ENCODE measurements at places on chromosomes 2 and 18.

DNA sequence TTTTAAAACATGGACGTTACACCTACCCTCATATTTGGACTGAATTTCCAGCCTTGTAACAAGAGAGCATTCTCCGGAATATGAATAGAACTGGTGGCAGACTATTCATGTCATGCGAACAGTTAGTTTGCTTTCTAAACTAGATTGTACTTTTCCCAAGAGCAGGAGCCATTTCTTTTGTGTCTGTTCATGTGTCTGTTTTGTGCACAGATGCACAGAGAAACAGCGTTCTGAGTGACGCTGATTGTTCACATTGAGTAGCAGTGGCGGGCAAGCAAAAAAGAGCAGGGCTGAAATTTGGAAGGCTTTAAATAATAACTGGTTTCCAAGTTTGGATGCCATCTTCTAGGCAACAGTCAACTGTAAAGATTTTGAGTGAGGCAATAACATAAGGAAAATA, 200.3 kb downstream of the NRXN1 start:
- DNase-seq = no peak

DNA sequence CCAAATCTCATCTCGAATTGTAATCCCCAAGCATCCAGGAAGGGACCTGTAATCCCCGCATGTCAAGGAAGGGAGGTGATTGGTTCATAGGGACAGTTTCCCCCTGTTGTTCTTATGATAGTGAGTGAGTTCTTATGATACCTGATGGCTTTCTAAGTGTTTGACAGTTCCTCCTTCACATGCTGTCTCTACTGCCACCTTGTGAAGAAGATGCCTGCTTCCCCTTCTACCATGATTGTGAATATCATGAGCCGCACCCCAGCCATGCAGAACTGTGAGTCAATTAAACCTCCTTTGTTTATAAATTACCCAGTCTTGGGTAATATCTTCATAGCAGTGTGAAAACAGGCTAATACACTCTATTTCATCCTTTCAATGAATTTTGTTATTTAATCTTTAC, 446.7 kb downstream of the RNF144A start:
- no peak for DNase-seq

DNA sequence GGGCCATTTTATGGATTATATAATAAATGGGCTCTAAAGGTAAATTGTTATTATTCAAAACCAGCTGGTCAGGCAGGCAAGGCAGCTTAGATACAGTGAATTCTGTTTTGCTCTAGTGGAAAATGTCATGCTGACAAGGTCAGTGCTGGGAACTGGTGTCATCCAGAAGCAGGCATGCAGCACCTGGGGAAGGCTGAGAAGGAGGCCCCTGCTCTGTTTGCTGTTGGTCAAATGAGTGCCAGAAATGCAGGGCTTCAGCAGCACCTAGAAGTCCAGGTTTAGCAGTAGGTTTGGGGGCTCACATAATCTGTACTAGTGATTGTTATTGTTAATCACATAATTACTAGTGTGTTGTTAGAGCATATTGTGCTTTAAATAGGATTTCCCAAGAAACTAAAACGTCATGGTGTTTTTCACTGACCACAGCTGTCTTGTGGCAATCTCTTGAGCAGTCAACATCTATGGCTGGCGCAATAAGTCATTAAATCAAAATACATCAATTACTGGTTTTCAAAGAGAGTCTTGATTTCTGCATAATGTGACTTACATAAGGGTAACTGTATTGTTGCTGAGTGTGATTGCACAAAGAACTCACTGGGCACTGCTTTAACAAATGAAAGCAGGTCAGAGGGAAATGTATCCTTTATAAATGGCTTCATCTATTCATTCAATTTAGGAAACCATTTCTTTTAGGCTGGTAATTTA, 99.1 kb downstream of the MYO3B start:
- no peak for DNase-seq

- DNase-seq = no peak
Observed at GRCh38 chr2:98479371-98479770, 34.7 kb downstream of the INPP4A start.

GRCh38 chr2:161763153-161763552, 138.9 kb downstream of the SLC4A10 start:
- DNase-seq = no peak

DNA sequence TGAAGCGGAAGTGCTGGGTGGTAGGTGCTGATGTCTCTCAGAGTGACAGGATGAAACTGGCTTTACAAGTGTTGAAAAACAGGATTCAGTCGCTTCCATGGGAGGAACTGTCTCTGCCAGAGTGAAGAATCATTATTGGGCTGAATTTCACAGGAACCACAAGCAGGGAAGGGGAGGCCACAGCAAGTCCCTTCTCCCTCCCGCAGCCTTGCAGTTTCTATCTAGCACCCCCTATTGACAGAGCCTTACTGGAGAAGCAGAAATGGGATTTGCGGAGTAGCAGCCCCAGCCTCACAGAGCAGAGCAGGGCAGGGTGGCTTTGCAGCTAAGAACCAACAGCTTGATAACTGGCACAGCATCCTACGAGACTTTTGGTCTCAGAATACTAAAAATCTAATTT, 33.3 kb upstream of the RMP24 start:
- DNase-seq = no peak

DNA sequence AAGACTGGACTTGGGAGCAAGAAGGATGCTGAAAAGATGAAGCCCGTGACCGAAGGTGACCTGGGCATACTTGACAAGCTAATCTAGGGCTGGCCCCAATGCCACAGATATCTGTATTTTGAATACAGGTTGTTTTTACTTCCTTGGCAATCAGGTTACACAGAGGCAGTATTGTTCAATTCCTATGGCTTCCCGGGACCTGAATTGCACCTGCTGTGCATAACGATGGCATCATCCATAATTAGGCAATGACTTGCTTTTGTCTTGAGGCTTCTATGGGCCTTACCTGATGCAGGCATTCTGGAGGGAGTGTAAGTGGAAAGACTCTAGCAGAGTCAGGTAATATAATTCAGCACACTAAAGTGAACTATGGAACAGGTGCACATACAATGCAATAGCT, 60.6 kb upstream of the CUL3 start:
- no peak for DNase-seq

- DNase-seq = no peak
Observed at GRCh38 chr2:101811226-101812015, 113.9 kb downstream of the MAP4K4 start.

GRCh38 chr2:127080226-127080937, 26.6 kb downstream of the BIN1 start:
- peak; percentile 36 for DNase-seq

DNA sequence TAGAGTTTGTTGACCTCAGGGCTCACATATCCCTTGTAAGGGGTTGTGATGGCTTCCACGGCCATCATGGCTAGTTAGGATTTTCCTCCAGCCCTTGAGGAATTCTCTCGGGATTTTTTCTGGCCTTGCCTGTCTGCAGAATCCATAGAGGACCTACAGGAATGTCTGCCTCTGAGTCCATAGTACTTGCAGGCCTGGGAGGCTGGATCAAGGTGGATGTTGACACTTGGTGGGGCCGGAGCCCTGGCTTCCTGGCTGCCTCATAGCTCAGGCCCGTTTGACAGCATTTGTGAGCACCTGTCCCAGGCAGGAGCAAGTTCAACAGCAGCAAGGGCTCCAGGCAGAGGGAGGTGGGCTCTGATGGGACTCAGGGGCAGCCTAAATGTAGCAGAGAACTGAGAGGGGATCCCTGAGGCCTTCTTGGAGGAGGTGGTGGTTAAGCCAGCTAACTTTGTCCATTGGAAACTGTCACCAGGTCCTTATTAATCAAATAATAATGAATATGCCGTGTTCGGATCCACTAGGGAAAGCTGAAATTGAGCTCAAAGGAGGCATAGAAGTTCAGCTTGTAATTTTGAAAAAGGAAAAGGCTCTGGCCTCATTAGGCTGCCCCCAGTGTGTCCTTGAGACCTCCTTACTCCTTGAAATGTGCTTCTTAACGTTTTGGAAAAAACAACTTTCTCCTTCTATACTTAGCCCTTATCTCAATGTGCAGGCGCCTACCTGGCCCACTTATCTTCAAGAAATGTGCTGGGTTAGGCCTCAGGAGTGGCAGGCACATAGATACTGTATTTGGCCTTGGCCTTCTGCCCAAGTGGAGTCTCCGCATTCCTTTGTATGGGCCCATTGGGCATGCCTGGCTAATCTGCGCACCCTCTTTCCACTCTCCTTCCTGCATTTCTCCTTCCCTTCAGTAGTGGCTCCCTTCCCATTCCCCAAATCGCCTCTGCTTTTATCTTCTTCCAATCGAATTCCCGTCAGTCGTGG, 66.9 kb downstream of the HPCAL1 start:
- no peak for DNase-seq

- no peak for DNase-seq
Observed at GRCh38 chr2:86807468-86808275, 17.0 kb upstream of the CD8A start.

GRCh38 chr18:7566244-7566566, 911 bp upstream of the PTPRM start:
- no peak for DNase-seq

DNA sequence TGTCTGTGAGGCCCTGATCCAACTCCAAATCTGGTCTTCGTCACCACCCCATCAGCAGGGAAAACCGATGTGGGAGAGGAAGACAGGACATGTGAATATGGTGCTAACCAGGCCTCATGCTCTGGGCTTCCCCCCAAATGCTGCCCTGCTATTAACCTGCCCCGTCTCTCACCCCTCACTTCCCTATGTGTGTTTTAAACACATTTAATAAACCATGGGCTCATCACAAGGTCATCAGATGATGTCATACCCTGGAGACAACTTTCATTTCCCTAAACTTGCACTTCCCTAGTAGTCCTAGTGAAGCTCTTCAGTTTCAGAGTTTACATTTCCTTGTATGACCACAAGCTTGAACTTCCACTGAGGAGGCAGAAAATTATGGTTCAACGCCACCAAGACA, 49.9 kb downstream of the CD8B2 start:
- DNase-seq = no peak

DNA sequence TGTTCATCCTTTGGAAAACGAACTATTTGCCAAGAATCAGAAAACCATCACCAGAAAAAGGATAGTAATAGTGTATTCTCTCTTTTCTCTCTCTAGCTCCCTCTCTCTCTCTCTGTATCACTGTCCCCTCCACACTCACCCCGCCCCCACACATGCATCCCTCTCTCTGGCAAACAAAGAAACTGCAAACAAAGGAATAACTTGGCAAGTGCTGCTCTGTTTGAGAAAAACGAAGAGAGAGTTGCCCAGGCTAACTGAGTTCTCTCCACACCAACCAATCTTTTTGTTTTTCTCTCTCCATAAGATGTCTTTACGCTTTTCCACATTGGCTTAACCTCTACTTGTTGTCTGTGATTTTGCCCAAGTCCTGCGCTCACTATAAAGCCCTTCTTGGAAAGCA, 316.2 kb downstream of the EPHA4 start:
- no peak for DNase-seq

Measured in activated T-cell treated with anti-CD3 and anti-CD28 coated beads for 24 hours (primary cell).